ENCODE measurements at places on chromosomes 6 and 20.

DNA sequence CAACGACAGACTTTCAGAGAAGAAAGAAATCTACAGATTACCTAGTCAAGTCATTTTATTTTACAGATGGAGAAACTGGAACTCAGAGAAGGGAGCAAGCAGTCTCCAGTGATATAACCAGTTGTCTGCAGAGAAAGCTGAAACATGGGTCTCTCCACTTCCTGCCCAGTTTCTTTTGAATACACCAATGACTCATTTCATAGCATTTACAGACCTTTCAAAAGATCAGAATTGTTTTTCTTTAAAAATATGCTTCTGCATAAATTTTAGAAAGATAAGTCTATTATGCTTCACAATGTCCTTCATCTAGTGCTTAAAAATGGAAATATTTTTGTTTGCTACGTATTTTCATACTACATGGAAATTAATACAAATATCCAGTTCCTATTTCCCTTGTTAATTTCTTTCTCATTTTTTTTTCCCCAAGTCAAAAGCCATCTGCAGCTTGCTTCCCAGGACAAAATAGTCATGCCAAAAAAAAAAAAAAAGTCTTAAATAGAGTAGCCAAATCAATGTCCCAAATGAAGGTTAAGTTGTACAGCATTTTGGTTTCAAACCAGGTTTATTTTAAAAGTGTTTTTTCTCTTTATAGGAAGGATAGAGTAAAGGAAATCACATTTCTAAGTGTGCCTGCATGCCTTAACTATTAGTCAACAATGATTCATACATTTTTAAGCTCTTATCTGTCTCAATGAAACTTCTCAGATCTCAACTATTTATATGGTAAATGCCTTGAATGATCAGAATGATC is 36.9 kb downstream of the ARHGAP18 start:
- peaks cover 8% of the 10 kb centered on the region for H3K36me3 ChIP-seq
- H3K4me1 ChIP-seq, result peaks cover 30% of the 10 kb centered on the region
- H3K27me3 ChIP-seq, result peaks cover 4% of the 10 kb centered on the region
- peak overlapping the region; percentile 63 for H3K4me3 ChIP-seq

DNA sequence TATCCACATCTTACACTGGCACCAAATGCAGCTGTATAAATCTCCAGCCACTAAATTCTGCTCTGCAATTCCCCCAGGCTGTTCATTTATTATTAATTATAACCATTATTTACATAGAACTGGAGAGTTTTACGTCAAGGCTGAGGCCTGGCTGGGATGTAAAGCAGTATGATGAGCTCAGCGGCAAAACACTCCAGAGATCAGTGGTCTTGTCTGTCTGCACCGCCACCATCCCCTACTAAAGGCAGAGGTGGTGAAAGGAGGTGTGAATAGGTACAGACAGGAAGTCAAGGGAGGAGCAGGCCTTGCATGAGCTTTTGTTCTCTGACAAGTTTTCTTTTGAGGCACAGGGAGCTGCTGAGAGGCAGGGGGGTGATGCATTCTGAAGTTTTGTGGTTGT is 159.9 kb upstream of the PCSK2 start:
- no peak for DNase-seq
- H3K4me1 ChIP-seq, result no peaks in the 10 kb centered on the region
- H3K27me3 ChIP-seq, result peaks cover 1% of the 10 kb centered on the region

GRCh38 chr6:6689400-6690143 is 101.1 kb downstream of the LY86 start:
- no peaks in the 10 kb centered on the region for H3K27me3 ChIP-seq
- peaks cover 3% of the 10 kb centered on the region for H3K4me1 ChIP-seq
- no peak overlapping the region for H3K27ac ChIP-seq
- no peak for DNase-seq

DNA sequence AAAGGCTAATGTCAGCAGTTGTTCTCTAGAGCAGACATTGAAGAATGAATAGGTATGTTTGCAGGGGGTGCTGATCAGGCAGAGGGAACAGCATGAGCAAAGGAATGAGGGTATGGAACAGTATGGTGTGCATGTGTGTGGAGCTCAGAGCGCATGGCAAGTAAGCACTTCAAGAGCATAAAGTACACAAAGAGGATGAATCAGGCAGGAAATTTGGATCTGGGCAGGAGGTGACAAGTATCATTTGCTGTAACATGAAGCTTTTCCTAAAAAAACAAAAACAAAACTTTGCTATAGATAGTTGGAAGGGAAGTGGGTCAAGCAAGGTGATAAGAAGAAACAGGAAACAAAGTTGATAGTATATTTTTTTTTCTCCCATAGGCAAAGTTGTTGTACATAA is 746.8 kb downstream of the HDGFL1 start:
- H3K36me3 ChIP-seq, result no peaks in the 10 kb centered on the region
- peaks cover 18% of the 10 kb centered on the region for H3K4me1 ChIP-seq
- no peak overlapping the region for H3K4me3 ChIP-seq
- no peaks in the 10 kb centered on the region for H3K27me3 ChIP-seq
- H3K27ac ChIP-seq, result no peak overlapping the region

DNA sequence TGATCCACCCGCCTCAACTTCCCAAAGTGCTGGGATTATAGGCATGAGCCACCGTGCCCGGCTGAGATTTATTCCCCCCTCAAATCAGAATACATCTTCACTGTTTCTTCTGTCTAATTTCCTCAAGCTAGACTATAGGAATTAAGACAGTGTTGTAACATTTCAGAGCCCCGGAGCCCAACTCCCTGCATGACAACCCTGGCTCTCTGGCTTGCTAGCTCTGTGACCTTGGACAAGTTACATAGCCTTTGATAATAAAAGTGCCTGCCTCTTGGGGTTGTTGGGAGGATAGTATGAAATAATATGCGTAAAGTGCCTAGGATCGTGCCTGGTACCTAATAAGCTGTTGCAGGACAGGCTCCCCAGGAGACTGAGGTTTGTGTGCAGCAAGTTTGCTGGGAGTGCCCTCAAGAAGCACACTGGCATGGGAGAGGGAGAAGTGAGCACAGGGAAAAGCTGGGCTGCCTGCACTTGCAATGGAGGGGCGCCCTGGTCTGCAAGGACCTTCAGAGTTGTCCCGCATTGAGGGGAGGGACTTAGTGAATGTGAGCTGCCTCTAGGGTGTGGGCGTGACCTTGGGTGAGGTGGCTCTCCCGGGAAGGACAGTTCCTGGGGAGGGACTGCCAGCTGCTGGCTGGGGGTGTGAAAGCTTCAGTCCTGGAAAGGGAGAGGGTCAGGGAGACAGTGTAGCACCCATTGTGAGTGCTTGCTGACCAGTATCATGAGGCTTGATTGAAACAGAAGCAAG is 43.4 kb downstream of the TAF8 start:
- no peak for DNase-seq
- H3K27me3 ChIP-seq, result no peaks in the 10 kb centered on the region
- H3K27ac ChIP-seq, result peak overlapping the region; percentile 59
- no peaks in the 10 kb centered on the region for H3K36me3 ChIP-seq
- no peak overlapping the region for H3K4me3 ChIP-seq

Measured in immature natural killer cell (primary cell).